Diencephalon (tissue), 1 donor: ENCODE measurements at places on chromosomes 5 and 9. TPM values are rescaled to one million over a fixed set of nuclear protein-coding genes. Genes with fewer than 3 reads are reported as not detected.

EQTN gene
- total RNA-seq, result 1.4 TPM

NCS1 gene
- 259 TPM for total RNA-seq

SLC6A3 gene
- 12.5 TPM for total RNA-seq

HTR4 gene
- total RNA-seq, result 5.5 TPM

BTNL3 gene
- total RNA-seq, result not detected

CCDC180 gene
- total RNA-seq, result 16.1 TPM

PAIP2 gene
- total RNA-seq, result 135 TPM

GADD45G gene
- 8.8 TPM for total RNA-seq
